Activated naive CD4-positive, alpha-beta T cell treated with anti-CD3 and anti-CD28 coated beads, Interleukin-2, amount 10 ng/mL, durations not matched to agents 7 days and 5 days (primary cell): ENCODE measurements at places on chromosomes 5 and 9.

GRCh38 chr5:68420476-68421344, 205.2 kb downstream of the PIK3R1 start:
- no peak overlapping the region for H3K4me3 ChIP-seq
- H3K27me3 ChIP-seq, result peaks cover 6% of the 10 kb centered on the region
- no peak for DNase-seq
- no peak overlapping the region for H3K27ac ChIP-seq

DNA sequence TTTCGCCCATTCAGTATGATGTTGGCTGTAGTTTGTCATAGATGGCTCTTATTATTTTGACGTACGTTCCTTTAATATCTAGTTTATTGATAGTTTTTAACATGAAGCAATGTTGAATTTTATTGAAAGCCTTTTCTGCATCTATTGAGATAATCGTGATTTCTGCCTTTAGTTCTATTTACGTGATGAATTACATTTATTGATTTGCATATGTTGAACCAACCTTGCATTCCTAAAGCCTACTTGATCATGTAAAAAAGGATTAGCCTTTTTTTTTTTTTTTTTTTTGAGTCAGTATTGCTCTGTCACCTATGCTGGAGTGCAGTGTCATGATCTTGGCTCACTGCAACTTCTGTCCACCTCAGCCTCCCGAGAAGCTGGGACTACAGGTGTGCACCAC, 25.1 kb downstream of the ITK start:
- peak overlapping the region; percentile 69 for H3K27ac ChIP-seq
- no peaks in the 10 kb centered on the region for H3K27me3 ChIP-seq
- peaks cover 93% of the 10 kb centered on the region for H3K4me1 ChIP-seq
- DNase-seq, result no peak

DNA sequence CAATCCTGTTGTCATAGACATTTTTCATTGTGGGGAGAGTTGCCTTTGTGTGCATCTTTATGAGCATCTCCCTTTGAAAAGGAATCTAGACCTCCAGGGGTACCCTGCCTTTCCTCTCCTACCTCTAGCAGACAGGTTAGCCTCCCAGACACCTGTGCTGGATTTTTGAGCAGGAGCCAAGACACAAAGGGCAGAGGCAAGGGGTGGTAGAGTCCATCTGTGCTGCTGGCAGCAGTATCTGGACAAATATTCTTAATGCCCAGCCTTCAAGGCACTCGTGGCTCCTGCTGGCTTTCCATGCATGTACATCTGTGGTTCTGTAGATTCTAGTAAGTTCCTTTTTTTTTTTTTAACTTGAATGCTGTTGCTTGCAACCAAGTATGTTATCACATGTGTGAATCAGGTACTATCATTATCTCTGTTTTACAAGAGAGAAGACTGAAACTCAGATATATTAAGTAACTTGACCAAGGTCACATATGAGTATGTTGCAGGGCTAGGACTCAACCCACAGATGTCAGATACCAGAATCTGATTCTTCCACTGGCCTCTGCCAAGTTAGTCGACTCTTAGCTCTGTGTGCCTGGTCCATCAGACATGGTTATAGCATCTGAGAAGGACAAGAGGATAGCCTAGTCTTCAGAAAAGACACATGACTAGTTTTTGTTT, 32.9 kb upstream of the GPR151 start:
- no peak overlapping the region for H3K4me3 ChIP-seq
- no peak overlapping the region for H3K27ac ChIP-seq
- H3K36me3 ChIP-seq, result no peaks in the 10 kb centered on the region
- no peaks in the 10 kb centered on the region for H3K4me1 ChIP-seq

DNA sequence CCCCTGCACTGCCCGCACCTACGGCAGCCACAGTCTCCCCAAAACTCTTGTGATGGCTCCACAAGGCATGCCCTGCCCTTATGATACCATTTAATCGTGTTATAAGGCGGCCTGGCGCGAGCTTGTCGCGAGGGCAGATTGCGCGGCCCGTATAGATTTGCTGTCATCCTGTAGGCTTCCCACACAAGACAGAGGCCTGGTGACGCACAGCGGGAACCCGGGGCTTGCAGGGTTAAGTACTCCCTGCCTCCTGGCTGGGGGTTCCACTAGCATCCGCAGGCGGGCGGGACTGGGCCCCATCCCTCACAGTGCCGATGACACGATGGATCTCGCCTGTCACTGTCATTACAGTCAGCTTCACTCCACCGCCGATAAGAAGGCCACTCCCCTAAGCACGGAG, 364.9 kb upstream of the IRX2 start:
- no peak overlapping the region for H3K4me3 ChIP-seq
- peaks cover 33% of the 10 kb centered on the region for H3K27me3 ChIP-seq
- no peaks in the 10 kb centered on the region for H3K4me1 ChIP-seq
- no peak overlapping the region for H3K27ac ChIP-seq
- no peak for DNase-seq
